ENCODE measurements at places on chromosomes 4 and X.

- DNase-seq, result peak; percentile 2
- H3K4me3 ChIP-seq, result no peak overlapping the region
- H3K27ac ChIP-seq, result no peak overlapping the region
- H3K4me1 ChIP-seq, result peaks cover 3% of the 10 kb centered on the region
- no peaks in the 10 kb centered on the region for H3K36me3 ChIP-seq
Measured at GRCh38 chrX:51395480-51395809, 62.8 kb downstream of the NUDT10 start.

DNA sequence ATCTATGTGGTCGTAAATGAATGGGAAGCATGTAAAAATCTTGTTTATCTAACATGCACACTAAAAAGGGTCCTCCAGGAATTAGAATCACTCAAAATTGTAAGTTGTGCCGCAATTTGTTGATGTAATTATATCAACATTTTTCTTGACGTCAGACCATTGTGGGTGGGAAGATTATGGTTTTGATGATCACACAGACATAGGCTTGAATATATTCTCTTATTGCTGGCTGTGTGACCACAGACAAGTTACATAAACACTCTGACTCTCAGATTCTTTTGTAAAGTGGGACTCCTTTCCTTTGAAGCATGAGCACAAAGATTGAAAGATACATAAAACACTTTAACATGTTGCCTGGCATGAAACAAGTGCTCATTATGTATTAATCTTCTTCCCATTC lies 51.5 kb downstream of the IL1RAPL1 start:
- no peaks in the 10 kb centered on the region for H3K27me3 ChIP-seq
- no peak for DNase-seq
- no peak overlapping the region for H3K4me3 ChIP-seq
- no peak overlapping the region for H3K27ac ChIP-seq

DNA sequence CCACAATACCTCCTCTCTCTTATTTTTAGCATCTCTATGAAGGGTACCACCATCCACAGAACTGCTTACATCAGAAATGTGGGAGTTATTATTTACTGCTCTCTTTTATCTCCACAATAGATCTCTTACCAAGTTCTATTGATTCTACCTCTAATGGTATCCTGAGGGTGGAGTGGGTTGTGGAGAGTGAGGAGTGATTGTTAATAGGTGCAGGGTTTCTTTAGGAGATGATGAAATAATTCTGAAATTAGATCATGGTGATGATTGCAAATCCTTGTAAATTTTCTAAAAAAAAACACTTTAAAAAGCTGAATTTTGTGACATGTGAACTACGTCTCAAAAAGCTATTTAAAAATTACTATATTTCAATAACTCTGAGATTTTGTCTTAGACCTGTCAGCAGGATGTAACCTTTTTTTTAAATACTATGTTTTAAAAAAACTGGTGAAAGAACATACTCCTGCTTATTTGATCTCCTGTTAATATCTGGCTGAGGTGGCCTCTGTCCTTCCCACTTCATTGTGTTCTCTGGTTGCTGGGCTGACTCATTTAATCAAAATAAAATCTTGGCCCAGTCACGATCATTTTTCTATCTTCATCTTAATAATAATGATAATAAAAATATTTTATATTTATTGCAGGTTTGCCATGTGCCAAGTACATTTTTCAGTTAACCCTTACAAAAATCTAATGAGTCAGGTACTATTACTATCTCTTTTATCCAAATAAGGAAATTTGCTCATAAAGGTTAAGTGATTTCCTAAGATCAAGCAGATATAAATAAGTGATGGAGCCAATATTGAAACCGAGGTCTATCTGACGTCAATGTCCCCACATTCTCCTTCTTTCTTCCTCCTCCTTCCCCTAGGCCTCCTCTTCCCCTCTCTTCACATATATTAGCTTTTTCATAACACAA lies 73.5 kb downstream of the GLUD2 start:
- H3K4me1 ChIP-seq, result no peaks in the 10 kb centered on the region
- no peak overlapping the region for H3K27ac ChIP-seq
- no peak for DNase-seq

DNA sequence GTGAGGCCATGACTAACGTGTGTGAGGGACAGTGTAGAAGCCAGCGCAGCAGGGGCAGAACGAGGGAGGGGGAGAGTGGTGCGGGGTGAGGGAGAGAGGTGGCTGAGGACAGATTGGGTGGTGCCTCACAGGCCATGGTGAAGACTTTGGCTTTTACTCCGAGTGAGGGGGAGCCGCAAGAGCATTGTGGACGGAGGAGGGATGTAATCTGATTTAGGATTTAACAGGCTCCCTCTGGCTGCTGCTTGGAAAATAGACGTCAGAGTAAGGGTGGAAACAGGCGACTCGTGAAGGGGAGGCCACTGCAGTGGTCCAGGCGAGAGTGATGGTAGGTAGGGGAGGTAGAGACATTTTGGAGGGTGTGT lies 13.0 kb downstream of the PPP1R3F start:
- peak; percentile 6 for DNase-seq
- no peak overlapping the region for H3K4me3 ChIP-seq
- no peaks in the 10 kb centered on the region for H3K27me3 ChIP-seq

All from trophoblast cell (in vitro differentiated cells and primary cell).